ENCODE measurements at places on chromosomes 2 and 18.

DNA sequence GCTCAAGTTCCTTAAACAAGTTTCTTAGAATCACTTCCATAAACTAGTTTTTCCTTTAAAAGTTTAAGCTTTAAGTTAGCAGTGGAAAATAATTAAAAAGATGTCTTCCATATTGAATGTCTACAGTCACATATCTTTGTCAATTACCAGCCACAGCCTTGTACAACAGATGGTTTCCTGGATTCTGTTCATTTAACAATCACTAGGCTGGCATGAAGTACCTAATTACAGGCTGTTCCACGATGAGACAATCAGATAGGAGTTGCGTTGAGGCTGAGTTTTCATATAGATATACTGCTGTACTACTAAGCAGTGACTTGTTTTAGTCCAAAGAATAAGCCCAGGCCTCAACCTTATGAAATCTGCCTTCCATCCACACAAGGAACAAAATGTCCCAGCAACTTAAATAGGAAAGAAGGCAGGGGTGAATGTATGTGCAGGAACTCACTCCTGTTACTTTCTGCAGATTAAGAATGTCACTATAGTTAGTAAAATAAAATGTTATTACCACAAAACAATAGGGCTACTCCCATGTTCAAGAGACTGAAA lies 131.0 kb downstream of the ZAP70 start:
- peak; percentile 19 for DNase-seq

- DNase-seq: no peak
These were observed 230.0 kb upstream of the CXCR4 start for GRCh38 chr2:136347981-136348380.

- DNase-seq: no peak
These were observed 6.0 kb upstream of the ZSCAN30 start for GRCh38 chr18:35296060-35296459.

DNA sequence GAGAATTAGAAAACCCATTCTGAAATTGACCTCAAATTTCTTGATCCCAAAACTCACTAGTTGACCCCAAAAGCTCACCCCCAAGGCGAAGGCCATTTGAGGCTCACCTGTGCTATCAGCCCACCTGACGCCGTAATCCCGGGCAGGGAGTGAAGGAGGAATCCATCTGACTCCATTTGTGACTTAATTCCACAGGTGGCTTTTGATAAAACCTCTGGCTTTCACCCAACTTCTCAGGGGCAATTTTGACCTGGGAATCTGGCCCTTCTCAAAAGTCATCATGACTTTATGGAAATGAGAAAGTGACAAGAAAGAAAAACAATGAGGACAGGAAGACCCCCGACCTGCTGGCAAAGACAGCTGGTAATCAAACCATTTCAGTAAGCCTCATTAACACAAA lies 86.9 kb upstream of the SALL3 start:
- no peak for DNase-seq

DNA sequence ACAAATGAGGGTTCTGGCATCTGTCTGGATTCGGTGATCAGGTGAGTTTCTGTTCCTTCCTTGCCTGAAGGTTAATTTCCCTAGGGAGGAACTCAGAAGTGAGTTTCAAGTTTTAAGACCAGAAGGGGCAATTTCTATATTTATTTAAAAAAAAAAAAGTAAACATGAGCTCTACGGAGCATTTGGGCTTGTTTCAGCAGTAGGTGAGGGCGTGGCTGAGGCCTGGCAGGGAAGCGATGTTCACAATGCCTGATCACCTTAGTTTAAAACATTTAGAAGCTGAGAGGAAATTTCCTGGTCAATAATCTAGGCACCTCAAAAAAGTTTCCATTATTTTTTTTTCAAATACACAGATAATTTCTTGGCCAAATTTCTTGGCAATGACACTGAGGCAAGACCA lies 629.1 kb downstream of the DPP10 start:
- DNase-seq: no peak

DNA sequence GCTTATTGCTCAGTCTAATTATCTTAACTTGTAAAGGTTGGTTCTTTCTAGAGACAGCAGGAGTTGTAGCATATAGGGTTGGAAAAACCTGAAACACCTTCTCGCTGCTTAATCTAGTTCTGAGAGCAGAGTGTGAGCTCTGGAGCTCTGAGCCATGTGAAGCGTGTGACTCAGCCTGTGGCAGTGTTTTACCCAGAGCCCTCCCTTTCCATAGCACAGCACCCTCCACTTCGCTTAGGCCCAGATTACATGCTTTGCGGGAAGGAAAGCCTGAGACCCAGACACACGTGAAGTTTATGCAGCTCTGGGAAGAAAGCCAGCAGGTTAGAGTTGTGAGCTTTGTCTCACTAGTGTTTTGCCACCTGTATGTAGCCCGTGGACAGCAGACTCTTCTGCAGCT lies 74.5 kb downstream of the INPP4A start:
- no peak for DNase-seq
